ENCODE measurements at places on chromosomes 5 and 9. TPM values are rescaled to one million over a fixed set of nuclear protein-coding genes. Genes with fewer than 3 reads are reported as not detected.

The UBLCP1 gene
- 14.1 TPM for total RNA-seq

The TMEM252 gene
- not detected for total RNA-seq

The PFN3 gene
- not detected for total RNA-seq

The LHX3 gene
- total RNA-seq, result not detected

The OTULINL gene
- total RNA-seq, result 1.0 TPM

The COL23A1 gene
- 0.10 TPM for total RNA-seq

The GLRA1 gene
- not detected for total RNA-seq

The ZNF462 gene
- 18.2 TPM for total RNA-seq

The LHX6 gene
- not detected for total RNA-seq

The FAM78A gene
- total RNA-seq, result 0.69 TPM

The MARCOL gene
- not detected for total RNA-seq

The RASA1 gene
- total RNA-seq, result 59.4 TPM

The WDR38 gene
- total RNA-seq, result not detected

The PCDHGA4 gene
- 16.9 TPM for total RNA-seq

The OTP gene
- not detected for total RNA-seq

The IFNB1 gene
- not detected for total RNA-seq

The NADK2 gene
- 36.3 TPM for total RNA-seq

The GDNF gene
- 0.13 TPM for total RNA-seq

The SLCO6A1 gene
- total RNA-seq, result not detected

The ADAMTS12 gene
- 49.7 TPM for total RNA-seq

The NEUROG1 gene
- not detected for total RNA-seq

The LOX gene
- total RNA-seq, result 1,031 TPM

The IL3 gene
- total RNA-seq, result not detected

The HTR4 gene
- 0.07 TPM for total RNA-seq

The AFAP1L1 gene
- 14.9 TPM for total RNA-seq

The TRPM3 gene
- 4.5 TPM for total RNA-seq
